Adrenal gland (tissue), 19 donors: ENCODE measurements at places on chromosomes 6 and 20.

- DNase-seq, result no peak
These were observed 32.4 kb upstream of the ADTRP start for GRCh38 chr6:11810854-11811643.

DNA sequence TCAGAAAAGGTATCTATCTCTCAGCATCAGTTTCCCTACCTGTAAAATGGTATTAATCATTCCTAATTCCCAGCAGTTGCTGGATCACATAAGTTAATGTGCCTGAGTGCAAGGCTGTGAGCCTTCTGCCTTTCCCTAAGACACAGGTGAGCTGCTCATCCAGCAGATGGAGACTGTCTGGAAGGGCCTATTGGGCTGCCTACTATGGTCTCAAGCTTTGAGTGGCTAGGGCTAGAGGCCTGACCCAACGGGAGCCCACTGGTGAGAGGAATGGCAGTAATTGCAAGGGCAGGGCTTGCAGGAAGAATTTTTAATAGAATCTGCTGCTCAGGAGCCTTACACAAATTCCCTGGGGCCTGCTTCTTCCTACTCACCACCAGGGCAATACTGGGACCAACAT lies 4.3 kb downstream of the KHDC1 start:
- no peak for DNase-seq

DNA sequence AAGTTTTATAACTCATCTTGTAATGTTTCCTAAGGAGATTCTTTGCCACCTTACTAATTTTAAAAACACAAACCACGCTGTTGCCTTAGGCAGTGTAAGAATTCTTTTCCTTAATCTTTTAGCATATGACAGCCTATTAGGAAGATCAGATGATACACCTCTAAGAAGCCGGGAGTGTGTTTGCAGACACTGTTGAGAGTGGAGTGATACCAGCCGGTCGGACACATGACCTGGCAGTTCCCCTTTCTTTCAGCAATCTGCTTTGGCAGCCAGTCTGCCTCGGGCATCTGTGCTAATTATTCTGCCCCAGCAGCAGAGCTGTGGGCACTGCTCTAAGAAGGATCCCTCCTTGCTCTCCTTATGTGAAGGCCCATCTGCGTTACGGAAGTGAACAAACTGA lies 50.9 kb downstream of the PLCB4 start:
- no peak for DNase-seq

DNA sequence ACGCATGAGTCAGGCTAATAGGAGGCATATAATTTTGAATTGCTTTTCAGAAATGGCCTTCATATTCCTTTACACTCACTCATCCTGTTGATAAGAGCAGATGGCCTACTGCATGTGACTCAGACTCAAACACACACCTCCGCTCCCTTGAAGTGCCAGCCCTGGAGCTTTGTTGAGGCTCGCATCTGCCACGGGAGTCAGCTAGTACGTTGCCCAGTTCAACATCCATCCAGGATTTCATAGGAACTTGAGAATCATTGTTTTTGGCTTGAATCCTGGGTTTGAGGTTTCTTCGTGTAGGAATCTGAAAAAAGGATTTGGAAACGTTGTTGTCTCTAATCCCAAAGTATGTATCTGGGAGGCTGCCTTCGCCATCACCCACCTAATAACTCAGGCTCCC lies 87.4 kb upstream of the JAG1 start:
- no peak for DNase-seq

DNA sequence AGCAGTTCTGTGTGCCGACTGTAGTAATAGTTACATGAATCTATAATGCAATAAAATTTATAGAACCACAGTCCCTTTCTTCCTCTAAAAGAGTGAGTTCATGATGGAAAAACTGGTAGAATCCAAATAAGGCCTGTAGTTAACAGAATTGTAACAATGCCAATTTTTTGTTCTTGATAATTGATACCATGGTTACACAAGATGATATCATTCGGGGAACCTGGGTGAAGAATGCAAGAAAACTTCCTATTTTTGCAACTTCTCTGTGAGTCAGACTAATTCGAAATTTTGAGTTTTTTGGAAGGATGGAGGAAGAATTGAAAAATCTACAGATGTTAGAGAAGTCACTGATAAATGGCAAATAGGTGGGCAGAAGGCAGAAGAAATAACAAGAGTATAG lies 381.8 kb downstream of the CDKAL1 start:
- no peak for DNase-seq

- peak; percentile 74 for DNase-seq
These were observed 153.3 kb upstream of the SNX9 start for GRCh38 chr6:157669747-157670216.

DNA sequence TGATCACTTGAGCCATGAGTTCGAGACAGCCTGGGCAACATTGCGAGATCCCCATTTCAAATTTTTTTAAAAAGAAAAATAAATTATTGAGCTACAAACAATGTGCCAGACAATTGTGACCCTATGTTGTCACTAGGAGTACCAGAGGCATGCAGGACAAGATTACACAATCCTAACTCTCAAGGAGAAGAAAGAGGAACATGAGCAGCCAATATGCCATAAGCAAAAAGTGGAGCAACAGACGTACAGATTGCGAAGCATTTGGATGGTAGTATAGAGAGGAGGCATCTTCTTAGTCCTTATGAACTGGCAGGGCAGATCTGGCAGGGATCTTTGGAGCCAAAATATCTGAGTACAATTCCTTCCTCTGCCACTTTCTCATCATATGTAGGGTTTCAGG lies 156.4 kb downstream of the OR2B2 start:
- DNase-seq, result no peak

GRCh38 chr20:54023406-54023805 lies 47.0 kb downstream of the BCAS1 start:
- no peak for DNase-seq

GRCh38 chr20:830011-830521 lies 3.4 kb upstream of the FAM110A start:
- DNase-seq, result peak; percentile 75

DNA sequence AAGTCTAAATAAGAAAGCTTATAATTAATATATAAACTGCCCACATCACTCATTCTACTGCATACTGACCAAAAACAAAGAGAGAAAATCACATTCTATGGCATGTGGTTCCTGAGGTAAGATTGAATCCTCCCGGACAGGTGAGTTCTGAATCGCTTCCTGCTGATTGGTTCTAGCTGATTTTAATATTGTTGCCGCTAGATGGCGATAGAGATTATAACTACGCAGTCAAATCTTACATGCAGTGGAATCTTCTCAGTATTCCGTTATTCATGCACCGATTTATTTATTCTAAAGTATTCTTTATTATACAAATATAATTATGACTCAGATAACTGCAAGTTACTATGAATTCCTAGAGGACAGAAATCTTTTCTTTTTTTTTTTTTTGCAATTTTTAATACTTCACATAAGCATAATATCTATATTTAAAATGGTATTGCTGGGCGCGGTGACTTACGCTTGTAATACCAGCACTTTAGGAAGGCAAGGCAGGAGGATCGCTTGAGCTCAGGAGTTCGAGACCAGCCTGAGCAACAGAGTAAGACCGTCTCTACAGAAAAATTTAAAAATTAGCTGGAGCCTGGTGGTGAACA lies 24.2 kb upstream of the TMX4 start:
- no peak for DNase-seq

DNA sequence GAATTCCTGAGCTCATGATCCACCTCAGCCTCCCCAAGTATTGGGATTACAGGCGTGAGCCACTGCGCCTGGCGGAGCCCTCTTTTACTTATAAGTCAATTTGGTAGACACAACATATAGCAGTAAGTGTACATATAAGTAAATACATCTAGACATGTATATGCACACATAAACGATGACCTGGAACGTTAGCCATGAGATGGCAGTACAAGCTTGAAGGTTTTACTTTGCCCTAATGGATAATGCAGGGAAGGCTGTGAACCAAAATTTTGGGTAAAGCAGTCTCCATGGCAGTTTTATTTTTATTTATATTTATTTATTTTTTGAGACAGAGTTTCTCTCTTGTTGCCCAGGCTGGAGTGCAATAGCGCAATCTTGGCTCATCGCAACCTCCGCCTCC lies 2.4 kb upstream of the GNMT start:
- DNase-seq, result no peak

DNA sequence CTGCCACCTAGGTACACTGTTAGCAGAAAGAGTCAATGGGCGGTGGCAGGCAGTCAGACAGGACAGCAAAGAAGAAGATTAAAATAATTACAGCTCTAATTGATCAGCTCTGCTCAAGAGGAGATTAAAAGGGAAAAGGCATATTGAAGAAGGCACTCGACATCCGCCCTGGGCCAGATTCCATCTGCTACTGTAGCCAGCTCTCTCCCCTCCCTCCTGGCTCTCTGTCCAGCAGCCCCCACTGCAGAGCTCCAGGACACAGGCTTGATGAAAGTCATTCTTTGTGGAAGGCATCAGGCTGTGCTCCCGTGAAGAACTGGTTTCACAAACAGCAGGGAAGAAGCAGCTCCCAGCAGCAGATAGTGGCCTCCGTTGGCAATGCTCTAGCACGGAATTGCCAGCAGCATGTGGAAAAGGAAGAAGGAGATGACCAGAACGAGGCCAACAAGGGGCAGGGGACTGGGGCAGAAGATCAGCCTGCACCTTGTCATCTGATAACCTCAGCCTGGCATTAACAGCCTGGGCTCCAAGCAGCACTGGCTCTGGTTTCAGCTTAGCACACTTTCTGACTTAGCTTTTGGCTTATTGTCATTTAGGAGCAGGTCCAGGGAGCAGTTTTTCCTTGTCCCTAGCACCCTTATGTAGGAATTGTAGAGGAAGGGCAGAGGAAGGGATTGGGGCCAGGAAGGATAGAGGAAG lies 465.9 kb downstream of the KIF16B start:
- no peak for DNase-seq

DNA sequence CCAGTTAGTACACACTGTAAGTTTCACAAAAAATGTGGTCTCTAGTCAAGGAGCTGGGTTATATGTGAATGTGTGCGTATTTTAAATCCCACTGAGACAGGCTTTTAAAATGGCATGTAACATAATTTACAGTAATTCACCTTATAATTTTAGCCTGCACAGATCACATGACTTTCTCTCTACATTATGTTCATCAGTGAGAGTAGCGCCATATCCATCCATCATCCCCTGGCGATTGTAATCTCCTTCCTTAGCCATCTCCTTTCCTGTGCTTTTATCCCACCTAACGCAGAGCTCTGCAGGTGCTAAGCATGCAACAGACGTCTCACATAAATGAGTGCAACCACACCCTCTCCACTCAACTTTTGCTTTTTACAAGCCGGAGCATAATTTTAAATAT lies 210.8 kb downstream of the TBC1D7 start:
- no peak for DNase-seq

GRCh38 chr6:79117752-79118151 lies 39.7 kb upstream of the PHIP start:
- no peak for DNase-seq

- DNase-seq, result no peak
These were observed 29.7 kb upstream of the RANBP9 start for GRCh38 chr6:13741365-13741764.

- DNase-seq, result no peak
These were observed 272.5 kb downstream of the CLIC5 start for GRCh38 chr6:45743028-45743615.

GRCh38 chr20:37274851-37275524 lies 13.4 kb upstream of the GHRH start:
- DNase-seq, result no peak

GRCh38 chr6:163281634-163282033 lies 132.9 kb upstream of the QKI start:
- DNase-seq, result no peak

GRCh38 chr6:112241820-112242429 lies 12.4 kb downstream of the LAMA4 start:
- DNase-seq, result no peak

DNA sequence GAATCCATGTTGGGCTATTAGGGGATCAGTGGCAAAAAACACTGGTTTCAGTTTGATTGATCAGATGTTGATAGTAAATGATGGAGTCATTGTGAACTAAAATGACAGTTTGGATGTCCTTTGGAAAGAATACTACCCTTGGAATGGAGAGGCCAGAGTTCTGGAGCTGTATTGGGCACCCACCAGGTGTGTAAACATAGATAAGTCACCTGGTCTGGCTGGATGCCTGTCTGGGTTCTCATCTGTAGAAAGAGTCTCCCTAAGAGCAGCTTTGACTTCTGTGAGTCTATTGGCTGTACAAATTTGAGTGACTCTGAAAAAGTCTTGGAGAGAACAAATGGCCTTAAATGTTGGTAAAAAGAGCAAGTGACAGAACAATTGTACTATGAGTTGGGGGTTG lies 115.0 kb downstream of the SCP2D1 start:
- DNase-seq, result no peak

- DNase-seq, result no peak
These were observed 99.8 kb downstream of the OPRM1 start for GRCh38 chr6:154138793-154139192.

GRCh38 chr6:162644153-162644552 lies 83.4 kb downstream of the PRKN start:
- DNase-seq, result no peak

- no peak for DNase-seq
These were observed 359.6 kb downstream of the LAMA2 start for GRCh38 chr6:129242546-129242945.

GRCh38 chr20:62045529-62046285 lies 20.0 kb downstream of the TAF4 start:
- no peak for DNase-seq

GRCh38 chr6:150667977-150668716 lies 68.5 kb downstream of the PLEKHG1 start:
- peak; percentile 97 for DNase-seq

- DNase-seq, result no peak
These were observed 42.3 kb downstream of the RALGAPB start for GRCh38 chr20:38514947-38515346.

GRCh38 chr6:159213405-159213804 lies 44.2 kb downstream of the FNDC1 start:
- peak; percentile 18 for DNase-seq

- no peak for DNase-seq
These were observed 52.9 kb upstream of the SLC22A16 start for GRCh38 chr6:110529355-110529754.

GRCh38 chr6:128275030-128275429 lies 245.4 kb downstream of the PTPRK start:
- DNase-seq, result no peak

DNA sequence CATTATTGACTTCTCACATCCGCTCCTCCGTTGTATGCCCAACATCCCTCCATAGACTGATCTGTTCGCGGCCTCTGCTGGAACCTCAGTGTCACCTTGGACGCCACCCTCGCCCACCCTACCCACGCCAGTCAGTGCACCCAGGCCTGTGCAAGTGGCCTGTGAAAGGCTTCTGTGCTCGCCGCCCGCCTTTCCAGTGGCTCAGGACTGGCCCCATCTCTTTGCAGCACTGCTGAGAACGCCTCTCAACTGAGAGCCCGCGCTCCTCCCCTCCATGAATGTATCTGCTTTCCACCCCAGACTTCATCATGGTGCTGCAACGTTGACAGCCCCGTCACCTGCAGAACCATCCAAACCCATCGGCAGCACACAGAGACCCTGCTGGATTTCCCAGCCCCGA lies 227.3 kb upstream of the QKI start:
- no peak for DNase-seq

- DNase-seq, result no peak
These were observed 18.5 kb upstream of the IRF4 start for GRCh38 chr6:373031-373430.
